Ovary (tissue), 10 donors: ENCODE measurements at places on chromosomes 11 and 22. TPM values are rescaled to one million over a fixed set of nuclear protein-coding genes. Genes with fewer than 3 reads are reported as not detected.

GRCh38 chr11:69413015-69413801 is 68.3 kb upstream of the LINC01488 start:
- H3K4me3 ChIP-seq = no peak overlapping the region
- no peak overlapping the region for H3K27ac ChIP-seq
- no peaks in the 10 kb centered on the region for H3K4me1 ChIP-seq

GRCh38 chr11:103450241-103450640 is 341.0 kb downstream of the DYNC2H1 start:
- DNase-seq = no peak
- H3K36me3 ChIP-seq = no peaks in the 10 kb centered on the region
- no peaks in the 10 kb centered on the region for H3K27me3 ChIP-seq
- H3K27ac ChIP-seq = no peak overlapping the region
- no peaks in the 10 kb centered on the region for H3K4me1 ChIP-seq

GRCh38 chr22:30830907-30831306 is 136.2 kb downstream of the OSBP2 start:
- H3K4me3 ChIP-seq = no peak overlapping the region
- no peak overlapping the region for H3K27ac ChIP-seq
- H3K36me3 ChIP-seq = no peaks in the 10 kb centered on the region
- peaks cover 1% of the 10 kb centered on the region for H3K4me1 ChIP-seq

DNA sequence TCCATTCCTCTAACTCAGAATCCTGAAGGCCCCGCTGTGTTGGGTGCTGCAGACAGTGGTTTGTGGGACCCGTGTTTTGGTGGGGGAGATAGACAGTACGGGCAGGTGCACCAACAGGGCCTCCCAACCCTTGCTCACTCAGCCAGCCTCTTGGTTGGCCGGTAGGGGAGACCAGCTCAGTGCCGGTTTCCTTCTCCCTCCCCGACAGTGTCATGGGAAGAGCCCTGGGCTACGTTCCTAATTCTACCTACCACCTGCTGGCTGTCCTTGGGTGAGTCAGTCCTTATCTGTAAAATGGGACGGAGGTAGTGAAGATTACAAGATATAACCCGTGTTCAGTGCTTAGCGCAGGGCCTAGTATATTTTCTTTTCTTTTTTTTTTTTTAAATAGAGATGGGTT is 5.9 kb downstream of the TMEM134 start:
- no peaks in the 10 kb centered on the region for H3K27me3 ChIP-seq
- peak; percentile 14 for DNase-seq
- no peak overlapping the region for H3K27ac ChIP-seq
- H3K4me3 ChIP-seq = no peak overlapping the region
- H3K36me3 ChIP-seq = no peaks in the 10 kb centered on the region

DNA sequence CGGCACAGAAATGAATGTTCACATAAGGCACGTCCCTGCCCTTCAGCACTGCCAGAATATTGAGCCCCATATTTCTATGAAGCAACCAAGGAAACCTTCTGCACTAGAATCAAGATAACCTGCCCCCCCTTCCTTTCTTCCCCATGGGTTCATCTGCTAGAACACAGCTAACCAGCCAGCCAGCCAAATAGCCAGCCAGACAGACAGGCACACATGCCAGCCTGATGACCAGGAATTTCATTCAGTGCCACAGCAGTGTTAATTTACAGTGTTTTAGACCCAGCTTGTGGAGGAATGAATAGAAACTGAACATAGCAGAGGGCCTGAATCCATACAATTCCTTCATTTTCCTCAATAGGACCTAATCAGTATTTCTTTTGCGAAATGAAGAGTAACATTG is 57.0 kb downstream of the TENM4 start:
- no peak overlapping the region for H3K4me3 ChIP-seq
- H3K27me3 ChIP-seq = no peaks in the 10 kb centered on the region
- peaks cover 22% of the 10 kb centered on the region for H3K4me1 ChIP-seq
- H3K27ac ChIP-seq = no peak overlapping the region
- no peaks in the 10 kb centered on the region for H3K36me3 ChIP-seq

DNA sequence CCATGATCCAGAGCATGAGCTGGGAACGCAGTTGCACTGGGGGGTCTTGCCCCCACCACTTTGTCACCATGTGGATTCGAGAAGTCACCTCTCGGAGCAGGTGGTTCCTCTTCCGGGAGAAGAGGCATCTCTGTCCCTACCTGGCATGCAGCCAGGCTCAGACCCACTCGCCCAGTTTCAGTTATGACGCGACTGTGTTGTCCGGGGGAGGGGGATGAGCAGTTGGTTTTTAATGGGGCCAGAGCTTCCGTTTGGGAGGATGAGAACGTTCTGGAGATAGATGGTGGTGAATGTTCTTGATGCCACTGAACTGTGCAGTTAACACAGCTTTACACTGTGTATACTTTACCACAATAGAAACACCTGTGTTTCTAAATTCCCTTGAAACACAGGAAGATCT is 41.5 kb downstream of the DHCR7 start:
- no peaks in the 10 kb centered on the region for H3K27me3 ChIP-seq
- no peak for DNase-seq
- no peak overlapping the region for H3K27ac ChIP-seq
- no peaks in the 10 kb centered on the region for H3K36me3 ChIP-seq
- no peaks in the 10 kb centered on the region for H3K4me1 ChIP-seq
- H3K4me3 ChIP-seq = no peak overlapping the region

GRCh38 chr11:85811624-85812023 is 683 bp upstream of the SYTL2 start:
- peaks cover 3% of the 10 kb centered on the region for H3K4me1 ChIP-seq
- H3K36me3 ChIP-seq = no peaks in the 10 kb centered on the region
- DNase-seq = no peak
- peak overlapping the region; percentile 76 for H3K4me3 ChIP-seq
- no peak overlapping the region for H3K27ac ChIP-seq
- H3K27me3 ChIP-seq = no peaks in the 10 kb centered on the region

DNA sequence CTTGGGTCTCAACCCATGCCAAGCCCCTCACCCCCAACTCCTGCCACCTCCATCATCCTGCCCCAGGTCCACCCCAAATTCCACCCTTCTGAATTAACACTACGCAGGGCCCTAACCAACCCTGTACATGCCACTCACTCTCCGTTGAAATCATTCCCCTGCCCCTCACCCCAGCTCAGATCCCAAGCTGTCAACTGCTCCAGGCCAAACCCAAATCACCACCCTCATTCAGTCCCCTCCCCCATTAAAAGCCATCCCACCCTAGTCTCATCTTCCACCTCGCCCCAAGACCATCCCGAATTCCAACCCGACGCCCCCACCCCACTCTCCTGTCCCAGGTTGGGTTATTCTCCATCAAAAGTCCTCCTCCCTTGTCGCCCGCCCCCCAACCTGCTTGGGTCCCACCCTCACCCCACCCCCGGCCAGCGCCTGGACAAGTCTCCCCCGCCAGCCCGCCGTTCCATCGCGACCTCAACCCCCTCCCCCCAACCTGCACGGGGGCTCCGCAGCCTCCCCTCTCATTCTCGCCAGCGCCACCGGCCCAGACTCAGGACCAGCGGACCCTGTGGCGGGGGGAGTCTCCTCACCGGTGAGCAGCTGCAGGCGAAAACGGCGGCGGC is 466 bp downstream of the FAM168A start:
- no peak for DNase-seq
- no peaks in the 10 kb centered on the region for H3K27me3 ChIP-seq
- H3K36me3 ChIP-seq = no peaks in the 10 kb centered on the region
- peak overlapping the region; percentile 18 for H3K27ac ChIP-seq
- H3K4me3 ChIP-seq = peak overlapping the region; percentile 74

DNA sequence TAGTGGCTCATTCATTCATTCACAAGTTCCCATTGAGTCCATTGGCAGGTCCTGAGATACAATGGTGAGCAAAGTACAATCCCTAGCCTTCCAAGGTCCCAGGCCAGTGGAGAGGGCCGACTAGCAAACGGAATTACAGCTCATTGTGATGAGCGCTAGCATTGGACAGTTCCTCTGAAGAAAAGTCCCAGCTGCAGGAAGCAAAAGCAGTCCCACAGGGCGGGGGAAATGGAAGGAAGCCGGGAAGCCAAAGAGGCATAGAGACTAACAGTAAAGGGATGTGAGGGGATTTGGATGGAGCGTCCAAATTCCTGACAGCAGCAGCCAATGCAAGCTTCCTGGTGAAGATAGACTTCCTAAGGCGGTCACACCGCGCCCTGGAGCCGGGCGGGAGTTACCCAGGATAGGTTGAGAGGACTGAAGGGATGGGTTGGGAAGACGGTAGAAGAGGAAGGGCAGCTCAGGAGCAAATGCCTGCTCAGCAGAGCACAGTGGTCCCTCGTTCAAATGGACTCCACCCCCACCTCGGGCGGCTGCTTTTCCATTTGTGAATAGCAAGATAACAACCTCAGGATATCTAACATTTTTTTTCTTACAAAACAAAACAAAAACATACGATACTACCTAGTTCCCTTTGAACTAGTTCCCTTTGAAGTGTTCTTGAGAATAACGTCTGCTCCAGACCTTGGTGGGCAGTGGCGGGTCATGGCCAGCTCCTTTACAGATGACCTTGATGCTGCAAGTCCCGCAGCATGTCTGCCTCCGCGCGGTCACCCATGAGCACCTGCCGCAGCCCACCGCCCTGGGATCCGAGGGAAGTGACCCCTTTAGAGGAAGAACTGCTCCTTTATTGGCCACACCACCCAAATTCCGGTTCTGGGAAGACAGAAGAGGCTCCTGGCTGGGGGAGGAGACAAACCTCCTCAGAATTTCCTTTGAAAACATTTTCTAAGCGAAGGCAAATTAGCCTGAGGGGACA is 132.9 kb downstream of the RASSF10 start:
- no peak overlapping the region for H3K27ac ChIP-seq
- H3K27me3 ChIP-seq = no peaks in the 10 kb centered on the region

DNA sequence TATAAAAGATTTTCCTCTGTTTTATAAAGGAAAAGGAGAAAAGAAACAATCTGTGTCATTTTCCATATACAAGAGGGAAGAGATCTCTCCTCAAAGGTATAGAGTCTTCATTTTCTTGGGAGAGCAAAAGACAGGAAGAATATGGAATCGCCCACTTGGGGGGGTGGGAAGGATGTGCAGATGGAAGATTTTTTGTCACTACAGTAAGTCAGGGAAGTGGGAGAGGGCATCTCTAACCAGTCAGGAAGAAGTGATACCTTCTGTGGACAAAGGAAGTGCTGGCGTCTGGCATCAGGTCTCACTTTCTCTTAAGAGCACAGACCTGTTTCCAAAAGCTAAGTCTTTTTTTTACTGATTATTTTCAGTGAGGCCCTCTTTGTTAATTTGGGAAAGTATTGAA is 1.4 kb downstream of the PRR14L start:
- peaks cover 6% of the 10 kb centered on the region for H3K4me1 ChIP-seq
- no peak for DNase-seq
- no peaks in the 10 kb centered on the region for H3K27me3 ChIP-seq
- peak overlapping the region; percentile 99 for H3K4me3 ChIP-seq

CNTF gene
- 0.60 TPM for total RNA-seq

PPME1 gene
- 32.4 TPM for total RNA-seq

GRIA4 gene
- total RNA-seq = not detected
